ENCODE measurements at places on chromosomes 6 and 20.

DNA sequence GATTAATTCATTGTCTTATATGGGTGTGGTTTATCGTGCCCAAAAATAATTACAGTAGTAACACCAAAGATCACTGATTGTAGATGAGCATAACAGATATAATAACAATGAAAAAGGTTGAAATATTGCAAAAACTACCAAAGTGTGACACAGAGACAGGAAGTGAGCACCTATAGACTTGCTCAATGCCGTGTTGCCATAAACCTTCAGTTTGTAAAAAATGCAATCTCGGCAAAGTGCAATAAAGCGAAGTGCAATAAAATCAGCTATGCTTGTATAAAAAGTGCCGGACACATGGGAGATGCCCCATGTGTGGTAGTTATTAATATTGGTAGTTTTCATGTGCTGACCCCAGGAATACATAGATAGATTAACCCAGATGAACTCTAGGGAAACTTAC lies 192.6 kb downstream of the NRN1 start:
- DNase-seq, result no peak

GRCh38 chr20:4130404-4131189 lies 115.2 kb upstream of the RNF24 start:
- no peak for DNase-seq

DNA sequence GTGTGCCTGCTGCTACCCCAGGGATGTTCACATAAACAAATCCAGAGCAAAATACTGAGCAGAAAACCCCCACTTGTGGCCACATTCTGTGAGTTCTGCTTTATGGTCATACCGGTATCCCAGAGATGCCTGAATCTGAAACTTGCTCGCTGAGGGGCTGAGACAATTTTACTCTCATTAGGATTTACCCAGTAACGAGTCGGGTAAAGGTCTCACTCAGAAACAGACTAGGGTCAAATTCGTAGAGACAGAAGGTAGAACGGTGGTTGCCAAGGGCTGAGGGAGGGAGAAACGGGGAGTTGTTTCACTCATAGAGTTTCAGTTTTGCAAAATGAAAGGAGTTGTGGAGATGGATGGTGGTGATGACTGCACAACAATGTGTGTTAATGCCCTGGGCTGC lies 45.4 kb upstream of the NKX2-2 start:
- no peak for DNase-seq

- no peak for DNase-seq
These were observed 256.5 kb downstream of the TRDN start for GRCh38 chr6:123380257-123380656.

DNA sequence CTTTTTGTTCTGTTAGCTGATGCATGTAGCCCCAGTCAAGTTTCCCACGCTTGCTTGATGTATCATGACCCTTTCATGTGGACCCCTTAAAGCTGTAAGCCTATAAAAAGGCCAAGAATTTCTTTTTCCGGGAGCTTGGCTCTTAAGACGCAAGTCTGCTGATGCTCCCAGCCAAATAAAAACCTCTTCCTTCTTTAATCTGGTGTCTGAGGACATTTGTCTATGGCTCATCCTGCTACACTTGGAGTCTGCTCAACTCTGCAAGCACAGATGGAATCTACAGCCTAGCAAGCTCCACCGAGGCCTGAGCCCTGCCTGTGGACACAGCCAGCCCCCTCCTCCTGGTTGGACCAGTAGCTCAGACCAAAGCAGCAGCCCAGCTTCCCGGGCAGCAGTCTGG lies 3.4 kb downstream of the CST2 start:
- DNase-seq, result no peak

DNA sequence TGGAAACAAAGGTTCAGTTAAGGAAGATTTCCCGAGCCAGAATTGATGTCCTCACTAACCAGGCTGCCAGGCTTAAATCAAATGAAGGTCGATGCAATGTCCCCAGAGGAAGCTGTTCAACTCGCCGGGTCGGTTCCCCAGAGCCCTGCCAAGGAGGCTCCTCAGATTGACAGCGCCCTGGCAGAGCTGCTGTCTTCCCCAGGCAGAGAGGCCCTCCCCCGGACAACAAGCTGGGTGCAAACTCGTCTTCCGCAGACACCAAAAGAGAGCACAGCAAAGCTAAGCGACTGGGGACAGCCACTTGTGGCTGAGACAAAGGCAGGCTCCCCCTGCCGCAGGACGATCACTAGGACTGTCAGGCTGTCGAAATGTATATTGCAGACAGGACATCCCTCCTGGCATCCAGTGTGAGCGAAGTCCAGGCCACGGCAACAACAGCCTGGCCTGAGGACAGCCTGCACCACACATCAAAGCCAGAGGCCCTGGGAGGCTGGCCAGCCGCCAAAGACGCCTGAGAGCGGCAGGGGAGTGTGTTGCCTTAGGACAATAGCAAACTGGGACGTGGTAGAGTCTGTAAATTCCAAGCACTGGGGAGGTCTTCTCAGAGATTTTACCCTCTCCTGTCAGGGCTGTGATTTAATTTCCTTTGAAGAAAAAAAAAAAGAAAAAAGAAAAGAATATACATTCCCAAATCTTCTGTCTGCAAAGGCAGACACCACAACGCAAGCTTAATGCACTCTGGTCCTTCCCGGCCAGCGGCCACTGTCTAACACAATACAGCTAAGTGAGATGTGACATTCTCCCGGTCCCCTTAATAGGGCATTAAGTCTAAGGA lies 99.1 kb downstream of the HIVEP2 start:
- DNase-seq, result no peak

DNA sequence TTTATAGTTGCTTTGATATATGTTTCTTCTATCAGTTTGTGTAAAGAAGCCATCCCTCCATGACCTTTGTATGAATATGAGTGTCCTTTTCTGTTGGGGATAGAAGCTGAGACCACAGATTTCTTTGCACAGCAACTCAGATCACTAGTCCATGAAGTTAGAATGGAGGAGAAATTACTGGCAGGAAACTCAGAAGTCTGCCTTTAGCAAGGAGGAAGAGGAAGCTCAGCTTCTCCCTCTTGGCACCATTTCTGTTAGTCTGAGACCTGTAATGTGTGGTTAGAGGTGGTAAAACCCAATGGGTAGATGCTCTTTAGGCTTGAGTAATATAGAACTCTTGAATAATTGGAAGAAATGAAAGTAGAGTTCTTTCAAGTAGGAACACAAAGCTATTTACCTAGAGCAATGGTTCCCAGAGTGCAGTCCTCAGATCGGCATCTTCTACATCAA lies 995.3 kb upstream of the FLRT3 start:
- no peak for DNase-seq

GRCh38 chr6:160167604-160168399 lies 46.2 kb downstream of the SLC22A1 start:
- no peak for DNase-seq

- no peak for DNase-seq
These were observed 116.8 kb upstream of the BEND6 start for GRCh38 chr6:56838016-56838555.

- no peak for DNase-seq
These were observed 1648.8 kb downstream of the GRIK2 start for GRCh38 chr6:103042336-103042735.

DNA sequence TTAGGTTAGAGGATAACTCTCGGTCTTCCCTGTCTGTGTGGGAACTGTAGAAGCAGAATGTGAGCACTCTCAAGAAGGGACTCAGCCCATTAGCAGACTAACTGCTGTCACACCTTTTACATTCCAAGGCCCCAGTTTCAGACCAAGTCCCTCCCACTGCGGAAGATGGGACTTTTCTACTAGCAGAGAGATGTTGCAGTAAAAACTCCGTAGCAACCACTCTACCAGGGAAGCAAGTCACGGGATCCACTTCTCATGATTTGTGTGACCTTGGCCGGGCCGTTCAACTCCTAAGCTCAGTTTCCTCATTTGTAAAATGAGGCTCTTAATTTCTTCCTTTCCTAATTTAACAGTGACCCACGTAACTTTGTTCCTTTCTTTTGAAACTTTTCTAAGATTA lies 77.1 kb upstream of the SLC4A11 start:
- no peak for DNase-seq

- no peak for DNase-seq
These were observed 280.9 kb downstream of the QKI start for GRCh38 chr6:163695414-163695864.

- DNase-seq, result no peak
These were observed 214.2 kb upstream of the PCSK2 start for GRCh38 chr20:17012546-17013226.

DNA sequence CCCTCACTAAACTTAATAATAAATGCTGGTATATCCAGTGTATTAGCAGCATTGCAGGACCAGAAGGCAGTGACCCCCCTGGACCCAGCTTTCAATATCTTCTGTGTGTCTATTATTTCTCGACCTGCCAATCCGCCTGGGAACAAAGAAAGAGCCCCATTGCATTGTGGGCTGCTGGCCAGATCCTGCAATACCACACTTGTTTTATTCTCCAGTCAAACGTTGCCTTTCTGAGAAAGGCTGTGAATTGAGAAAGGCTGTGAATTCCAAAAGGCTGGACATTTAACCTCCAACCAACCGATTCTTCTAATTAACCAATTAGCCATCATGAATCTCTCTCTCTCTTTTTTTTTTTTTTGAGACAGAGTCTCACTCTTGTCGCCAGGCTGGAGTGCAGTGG lies 1.5 kb upstream of the MTO1 start:
- DNase-seq, result no peak

GRCh38 chr6:10999994-11000393 lies 44.1 kb downstream of the ELOVL2 start:
- DNase-seq, result no peak

GRCh38 chr20:44981736-44982406 lies 15.6 kb downstream of the STK4 start:
- DNase-seq, result no peak

- no peak for DNase-seq
These were observed 82.5 kb upstream of the SULF2 start for GRCh38 chr20:47867831-47868230.

DNA sequence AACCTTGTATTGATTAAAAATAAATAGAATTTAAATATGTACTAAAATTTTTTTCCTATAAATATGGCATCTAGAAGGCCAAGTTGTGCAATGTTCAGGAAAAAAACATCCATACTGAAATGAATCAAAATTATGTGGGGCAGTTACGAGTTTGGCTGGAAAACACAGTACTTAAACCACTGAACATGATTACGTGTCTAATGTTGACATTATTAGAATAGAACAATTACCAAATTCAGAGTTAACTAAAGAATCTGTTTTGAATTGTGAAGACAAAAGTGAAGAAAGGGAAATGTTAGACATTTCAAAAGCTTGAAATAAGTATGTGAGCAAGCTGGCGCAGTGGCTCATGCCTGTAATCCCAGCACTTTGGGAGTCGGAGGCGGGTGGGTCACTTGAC lies 57.2 kb downstream of the KLHL31 start:
- no peak for DNase-seq

DNA sequence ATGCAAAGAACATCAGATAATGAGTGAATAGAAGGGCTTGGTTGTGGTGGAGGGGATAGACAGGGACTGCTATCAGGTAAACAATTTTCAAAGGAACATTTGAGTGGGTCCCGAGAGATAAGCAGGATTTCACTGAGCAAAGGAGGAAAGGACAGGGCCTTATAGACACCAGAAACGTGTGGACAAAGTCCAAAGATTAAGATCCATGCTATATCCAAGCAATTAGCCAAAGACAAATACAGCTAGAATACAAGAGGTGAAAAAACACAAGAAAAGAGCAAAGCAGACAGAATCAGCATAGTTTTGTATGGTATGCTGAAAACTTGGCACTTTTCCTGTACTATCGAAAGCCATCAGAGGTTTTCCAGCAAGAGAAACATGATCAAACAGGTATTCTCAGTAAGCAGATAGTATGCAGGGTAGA lies 59.8 kb downstream of the CDK19 start:
- DNase-seq, result no peak
